Fibroblast of skin of scalp (primary cell): ENCODE measurements at places on chromosomes 3 and 15.

- DNase-seq: no peak
These were observed 29.6 kb downstream of the LRRC3B start for GRCh38 chr3:26652164-26652563.

DNA sequence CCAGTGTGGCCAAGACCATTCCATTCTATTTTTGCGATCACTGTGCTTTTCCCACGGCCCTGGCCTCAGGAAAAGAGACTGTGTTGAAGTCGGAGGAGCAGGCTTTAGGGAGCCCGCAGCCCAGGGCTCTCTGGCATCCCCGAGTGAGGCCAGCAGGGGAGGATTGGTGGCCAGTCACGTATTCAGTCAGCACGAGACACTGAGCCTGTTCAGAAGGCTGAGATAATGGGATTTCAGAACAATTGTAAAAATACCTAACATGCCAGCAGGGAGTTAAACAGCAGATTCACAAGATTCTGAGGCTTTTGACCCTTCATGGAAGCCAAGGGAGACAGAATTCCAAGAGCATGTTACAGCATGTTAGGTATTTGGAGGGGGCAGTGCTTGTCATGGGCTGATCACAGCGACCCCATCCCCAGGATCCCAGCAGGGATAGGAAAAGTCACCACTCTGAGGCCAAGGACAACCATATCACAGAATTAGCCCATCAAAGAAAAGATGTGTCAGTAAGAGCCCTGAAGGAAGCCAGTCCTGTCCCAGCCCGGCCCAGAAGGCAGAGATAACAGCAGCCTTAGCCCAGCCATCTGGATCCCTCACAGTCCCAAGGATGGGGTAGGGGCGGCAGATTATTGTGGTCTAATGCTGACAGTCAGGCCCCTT, 40.6 kb downstream of the AMOTL2 start:
- peak; percentile 99 for DNase-seq

GRCh38 chr15:26070095-26070532, 207.0 kb upstream of the ATP10A start:
- peak; percentile 47 for DNase-seq

GRCh38 chr15:75145027-75145841, 56.4 kb upstream of the C15orf39 start:
- no peak for DNase-seq

DNA sequence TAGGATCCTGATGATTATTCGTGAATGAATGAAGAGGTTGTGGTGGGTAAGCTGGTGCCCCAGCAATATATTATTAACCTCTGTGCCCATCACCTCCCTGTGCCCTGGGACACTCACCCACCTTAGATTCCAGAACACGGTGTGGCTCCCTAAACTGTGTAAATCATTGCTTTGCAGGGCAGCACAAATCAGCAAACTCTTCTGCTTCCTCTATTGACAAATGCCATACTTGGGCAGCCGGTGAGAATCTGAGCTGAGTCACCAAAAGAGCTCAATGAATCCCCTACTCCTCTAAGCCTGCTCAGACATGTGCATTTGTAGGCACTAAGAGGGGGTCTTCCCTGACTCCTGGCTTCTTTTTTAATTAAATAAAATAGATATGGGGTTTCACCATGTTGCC, 15.7 kb downstream of the UQCC5 start:
- DNase-seq: no peak
